ENCODE measurements at places on chromosomes 7 and 10. TPM values are rescaled to one million over a fixed set of nuclear protein-coding genes. Genes with fewer than 3 reads are reported as not detected.

CAMK1D gene
- 7.7 TPM for total RNA-seq

LIPN gene
- total RNA-seq: not detected

GLI3 gene
- 19.2 TPM for total RNA-seq

DNA sequence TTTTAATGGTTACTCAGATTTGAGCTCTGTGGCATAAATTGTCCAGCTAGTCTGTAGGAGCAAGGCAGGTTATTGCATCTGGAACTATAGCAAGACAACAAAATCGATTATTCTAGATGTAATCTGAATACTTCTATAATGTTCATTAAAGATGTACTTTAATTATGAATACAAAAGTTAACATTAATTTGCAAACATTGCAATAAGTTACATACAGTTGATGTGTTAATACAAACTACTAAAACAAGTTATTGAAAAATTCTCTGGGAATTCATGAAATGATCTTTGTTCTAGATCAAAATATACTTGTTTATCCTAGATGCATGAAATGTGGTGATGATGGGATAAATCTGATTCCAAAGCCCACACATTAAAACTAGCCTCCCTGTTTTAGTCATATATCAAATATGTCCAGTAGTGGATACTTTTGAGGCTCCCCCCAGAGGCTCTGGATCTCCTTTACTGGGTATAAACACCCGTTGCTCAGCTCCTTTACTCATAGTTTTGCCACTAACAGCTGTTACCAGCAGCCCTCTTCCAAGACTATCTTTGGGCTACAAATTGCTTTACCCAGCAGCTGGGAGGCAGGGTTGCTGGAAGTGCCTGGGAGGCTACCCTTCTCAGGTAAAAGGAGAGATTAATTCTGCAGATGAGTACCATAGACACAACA lies 78.1 kb downstream of the ARL4A start:
- DNase-seq: no peak

DNA sequence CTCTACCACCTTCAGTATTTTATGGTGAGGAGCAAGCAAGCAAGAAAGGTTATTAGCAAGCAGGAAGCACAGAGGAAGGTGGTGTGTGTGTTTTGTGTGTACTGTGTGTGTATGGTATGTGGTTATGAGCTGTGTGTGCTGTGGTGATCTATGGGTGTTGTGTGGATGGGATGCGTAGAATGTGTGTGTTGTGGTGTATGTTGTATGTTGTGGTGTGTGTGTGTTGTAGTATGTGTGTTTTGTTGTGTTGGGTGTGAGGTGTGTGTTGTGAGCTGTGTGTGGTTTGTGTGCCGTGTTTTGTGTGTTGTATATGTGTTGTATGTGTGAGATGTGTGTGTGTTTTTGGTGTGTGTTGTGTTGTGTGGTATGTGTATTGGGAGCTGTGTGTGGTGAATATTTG lies 16.8 kb upstream of the IGFBP3 start:
- no peak for DNase-seq

DNA sequence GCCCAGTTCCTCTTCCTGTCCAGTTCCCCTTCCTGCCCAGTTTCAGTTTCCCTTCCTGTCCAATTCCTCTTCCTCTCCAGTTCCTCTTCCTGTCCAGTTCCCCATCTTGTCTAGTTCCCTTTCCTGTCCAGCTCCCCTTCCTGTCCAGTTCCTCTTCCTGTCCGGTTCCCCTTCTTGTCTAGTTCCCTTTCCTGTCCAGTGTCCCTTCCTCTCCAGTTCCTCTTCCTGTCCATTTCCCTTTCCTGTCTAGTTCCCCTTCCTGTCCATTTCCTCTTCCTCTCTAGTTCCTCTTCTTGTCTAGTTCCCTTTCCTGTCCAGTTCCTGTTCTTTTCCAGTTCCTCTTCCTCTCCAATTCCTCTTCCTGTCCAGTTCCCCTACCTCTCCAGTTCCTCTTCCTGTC lies 68.1 kb upstream of the ADCY1 start:
- DNase-seq: no peak

DNA sequence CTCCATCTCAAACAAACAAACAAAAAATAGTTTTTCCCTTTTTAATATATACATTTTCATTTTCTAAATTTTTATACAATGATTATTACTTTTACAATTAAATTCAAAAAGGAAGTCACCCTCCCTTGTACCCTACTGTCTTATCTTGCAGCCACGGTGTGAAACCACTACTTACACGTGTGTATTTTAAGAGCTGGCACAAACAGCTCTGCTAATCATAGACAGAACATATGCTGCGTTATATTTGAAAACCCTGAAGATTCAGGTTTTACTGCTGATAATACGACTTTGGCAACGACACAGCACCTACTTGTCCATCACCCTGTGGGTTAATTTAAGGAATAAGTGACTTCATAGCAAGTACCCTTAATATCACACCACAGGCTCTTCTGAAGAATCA lies 991 bp downstream of the ANKRD61 start:
- DNase-seq: no peak

GRCh38 chr7:142752376-142753225 lies 3.3 kb downstream of the PRSS1 start:
- no peak for DNase-seq

DNA sequence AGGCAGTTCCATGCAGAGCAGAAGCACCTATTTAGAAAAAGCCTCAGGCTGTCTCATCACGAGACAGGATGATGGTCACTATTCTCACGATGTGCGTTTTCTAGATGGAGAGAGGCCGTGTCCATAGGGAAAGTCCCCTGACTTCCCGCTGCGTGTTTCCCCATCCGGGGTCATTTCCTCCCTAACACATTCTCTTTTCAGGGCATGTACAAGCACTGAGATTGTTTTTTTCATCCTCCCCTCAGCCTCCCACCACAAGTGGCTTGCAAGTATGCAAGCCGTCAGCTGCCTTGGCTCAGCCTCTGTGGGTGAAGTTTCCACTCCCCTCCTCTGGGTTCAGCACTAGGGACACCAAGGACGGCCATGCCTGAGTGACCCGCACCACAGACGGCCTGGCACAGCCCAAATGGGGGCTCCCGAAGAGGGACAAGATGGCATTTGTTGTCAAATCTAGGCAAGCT lies 2.7 kb upstream of the CALML5 start:
- DNase-seq: no peak
